ENCODE measurements at places on chromosomes 7 and 10.

DNA sequence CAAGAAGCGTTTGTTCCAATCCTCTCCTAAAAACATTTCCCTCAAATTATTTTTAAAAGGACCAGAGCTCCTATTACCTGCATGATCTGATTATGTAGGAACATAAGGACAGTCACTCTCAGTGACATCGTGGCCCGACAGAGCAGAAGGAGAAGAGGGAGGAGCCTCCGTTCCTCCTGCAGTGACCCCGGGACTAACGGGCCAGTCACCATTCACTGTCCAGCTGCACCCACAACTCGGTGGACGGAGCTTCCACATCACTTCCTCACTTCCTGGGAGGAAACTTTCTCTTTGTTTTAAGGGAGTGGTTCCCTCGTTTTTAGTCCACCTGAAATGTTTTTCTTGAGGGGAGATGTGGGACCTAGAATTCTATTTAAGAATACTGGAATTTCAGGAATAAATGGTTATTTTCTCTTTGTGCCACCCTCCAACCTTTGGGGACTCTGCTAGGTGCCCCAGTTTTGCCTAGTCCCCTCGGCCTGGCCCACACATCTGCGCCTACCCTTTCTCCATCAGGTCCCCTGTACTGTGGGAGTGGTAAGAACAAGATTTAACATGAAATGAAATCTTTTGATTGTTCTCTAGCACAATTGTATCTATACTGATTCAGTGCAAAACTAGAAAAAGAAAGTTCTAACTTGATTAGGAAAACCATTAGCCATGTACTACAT lies 173.5 kb upstream of the RNF32 start:
- DNase-seq, result no peak

DNA sequence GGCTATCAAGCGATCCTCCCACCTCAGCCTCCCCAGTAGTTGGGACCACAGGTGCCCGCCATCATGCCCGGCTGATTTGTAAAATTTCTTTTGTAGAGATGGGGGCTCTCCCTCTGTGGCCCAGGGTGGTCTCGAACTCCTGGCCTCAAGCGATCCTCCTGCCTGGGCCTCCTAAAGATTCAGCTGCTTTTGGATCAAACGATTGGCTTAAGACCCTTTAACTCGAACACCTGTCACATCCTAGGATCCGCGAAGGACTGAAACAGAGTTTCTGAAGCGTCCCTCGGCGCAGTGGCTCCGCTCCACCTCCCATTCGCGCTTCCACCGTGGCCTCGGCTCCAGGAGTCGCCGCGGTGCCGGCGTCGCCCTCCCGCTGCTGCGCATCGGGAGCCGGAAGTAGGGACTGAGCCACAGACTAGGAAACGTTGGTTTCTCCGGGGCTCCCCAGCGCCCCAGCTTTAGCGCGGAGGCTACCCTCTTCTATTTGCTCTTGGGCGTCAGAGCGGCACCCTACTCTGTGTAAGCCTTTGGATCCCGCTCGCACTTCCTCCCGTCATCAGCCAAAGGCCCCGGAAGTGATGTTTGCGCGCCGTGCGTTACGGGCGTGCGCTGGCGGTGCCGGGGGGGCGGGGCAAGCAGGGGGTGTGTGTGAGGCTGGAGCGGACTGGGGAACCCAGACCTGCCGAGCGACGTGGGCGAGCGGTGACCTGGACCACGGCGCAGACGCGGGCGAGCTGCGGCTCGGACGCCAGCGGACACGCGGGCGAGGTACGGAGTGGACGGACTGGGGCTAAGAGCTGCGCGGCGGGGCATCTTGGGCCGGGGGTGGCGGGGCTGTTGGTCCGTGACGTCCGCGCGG lies 53.0 kb downstream of the KCTD7 start:
- peak; percentile 98 for DNase-seq

- no peak for DNase-seq
These were observed 17.7 kb upstream of the PON1 start for GRCh38 chr7:95342029-95342428.

DNA sequence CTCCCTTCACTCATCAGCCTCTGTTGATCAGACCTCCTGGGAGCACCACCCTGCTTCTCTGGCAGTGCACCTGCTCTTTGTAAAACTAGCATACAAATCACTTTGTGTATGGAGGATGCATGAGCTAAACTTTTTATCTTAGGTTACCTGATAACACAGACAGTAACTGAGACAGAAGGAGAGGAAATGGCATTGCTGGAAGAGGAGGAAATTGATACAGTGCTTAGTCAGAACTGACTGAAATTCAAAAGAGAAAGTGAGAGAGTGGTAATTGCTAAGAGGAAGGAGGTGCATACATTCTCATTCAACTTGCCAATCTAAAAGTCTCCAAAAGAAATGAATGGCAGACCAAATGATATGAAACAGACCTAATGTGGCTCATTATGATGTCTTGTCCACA lies 1120.7 kb downstream of the GATA3 start:
- no peak for DNase-seq

- peak; percentile 91 for DNase-seq
These were observed 1.1 kb upstream of the TNS3 start for GRCh38 chr7:47582764-47583738.

DNA sequence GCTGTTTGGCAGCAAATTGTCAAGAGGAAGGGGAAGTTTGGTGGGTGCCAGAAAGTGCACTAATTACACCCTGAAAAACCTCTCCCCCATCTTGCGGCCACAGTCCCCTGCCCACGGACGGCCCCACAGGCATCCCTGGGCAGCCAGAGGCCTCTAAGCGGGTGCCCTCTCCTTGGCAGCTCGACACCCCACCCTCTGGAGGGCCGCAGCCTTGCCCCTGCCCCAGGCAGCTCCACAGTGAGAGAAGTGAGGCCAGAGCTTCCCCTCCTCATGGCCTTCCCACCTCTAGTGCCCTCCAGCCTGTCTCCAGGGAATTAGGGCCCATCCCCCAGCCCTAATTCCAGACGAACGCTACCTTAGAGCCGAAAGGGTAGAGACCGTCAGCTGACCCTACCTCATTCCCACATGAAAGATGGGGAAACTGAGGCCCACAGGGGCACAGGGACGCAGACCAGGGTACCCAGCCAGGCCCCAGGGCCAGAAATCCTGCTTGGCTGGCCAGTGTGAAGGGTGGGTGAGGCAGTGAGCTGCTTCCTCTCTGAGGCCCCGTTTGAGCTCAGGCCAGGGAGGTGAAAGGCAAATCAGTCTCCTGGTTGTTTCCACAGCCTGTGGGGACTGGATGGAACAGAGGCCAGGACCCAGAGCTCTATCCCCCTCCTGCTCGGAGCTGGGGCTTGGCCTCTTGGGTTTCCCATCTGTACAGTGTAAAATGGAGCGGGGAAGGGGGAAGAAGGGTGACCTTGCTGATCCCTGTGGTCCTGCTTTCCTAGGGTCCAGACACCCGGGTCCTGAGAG lies 10.0 kb downstream of the ZCCHC24 start:
- DNase-seq, result peak; percentile 65

- peak; percentile 63 for DNase-seq
These were observed 9.2 kb downstream of the PFKFB3 start for GRCh38 chr10:6211671-6212635.

- peak; percentile 61 for DNase-seq
These were observed at the start of gene SNCG for GRCh38 chr10:86958116-86958900. Gene SNCG (plus strand): TSS chr10:86958599. CDS start chr10:86958698, 99 bp downstream.

DNA sequence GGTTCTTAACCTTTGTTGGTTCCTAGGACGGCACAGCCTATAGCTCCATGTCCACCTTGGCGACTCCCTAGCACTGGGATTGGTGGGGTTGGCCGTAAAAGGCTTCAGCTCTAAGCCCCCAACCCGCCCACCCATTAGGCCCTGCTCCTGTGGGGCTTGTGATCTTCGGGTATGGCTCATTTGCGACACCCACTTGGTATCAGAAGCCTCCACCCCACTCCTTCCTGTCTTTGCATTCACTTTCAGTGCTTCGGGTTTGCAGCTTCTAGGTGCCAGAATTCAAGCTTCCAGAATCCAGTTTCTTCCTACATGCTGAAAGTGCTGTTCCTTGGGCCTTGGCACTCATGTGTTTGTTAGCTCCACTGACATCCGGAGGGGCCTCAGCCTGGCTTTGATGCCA lies 39.5 kb downstream of the HABP2 start:
- no peak for DNase-seq

GRCh38 chr7:118877187-118877586 lies 652.7 kb downstream of the ANKRD7 start:
- DNase-seq, result no peak

GRCh38 chr10:47214520-47214919 lies 85.5 kb upstream of the GDF10 start:
- no peak for DNase-seq

GRCh38 chr7:152870106-152870693 lies 110.6 kb downstream of the ACTR3B start:
- no peak for DNase-seq

DNA sequence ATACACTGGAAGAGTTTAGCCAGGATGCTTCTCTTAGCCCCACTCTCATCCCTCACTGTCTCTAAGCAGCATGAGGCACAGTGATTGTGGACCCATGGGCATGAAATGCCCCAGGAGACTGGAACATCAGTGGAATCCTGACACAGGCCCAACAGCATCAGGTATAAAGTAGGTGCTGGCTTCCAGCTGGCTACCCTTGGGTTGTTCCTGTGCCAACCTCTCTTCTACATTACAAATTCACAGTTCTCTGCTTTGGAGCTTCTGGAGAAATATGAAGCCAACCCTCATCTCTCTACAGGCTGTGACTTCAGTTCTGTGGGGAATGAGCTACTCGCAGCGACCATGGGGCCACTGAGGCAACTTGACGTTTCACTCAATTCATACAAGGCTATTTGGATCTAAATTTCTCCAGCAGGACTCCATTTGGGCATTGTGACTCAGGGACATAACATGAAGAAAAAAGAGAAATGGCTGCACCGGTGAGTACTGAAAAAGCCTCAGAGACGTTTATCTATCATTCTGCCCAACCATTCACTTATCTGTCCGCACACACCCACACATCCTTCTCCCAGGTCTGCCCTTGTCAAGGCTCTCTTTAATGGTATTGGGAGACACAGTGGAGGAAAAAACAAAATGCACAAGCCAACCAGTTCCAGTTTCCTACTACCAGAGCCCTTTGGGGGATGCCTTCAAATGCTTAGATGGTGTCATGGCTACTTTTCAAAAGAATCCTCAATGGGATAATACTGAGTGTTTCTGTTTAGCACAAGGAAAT lies 35.4 kb upstream of the TM9SF3 start:
- DNase-seq, result no peak

DNA sequence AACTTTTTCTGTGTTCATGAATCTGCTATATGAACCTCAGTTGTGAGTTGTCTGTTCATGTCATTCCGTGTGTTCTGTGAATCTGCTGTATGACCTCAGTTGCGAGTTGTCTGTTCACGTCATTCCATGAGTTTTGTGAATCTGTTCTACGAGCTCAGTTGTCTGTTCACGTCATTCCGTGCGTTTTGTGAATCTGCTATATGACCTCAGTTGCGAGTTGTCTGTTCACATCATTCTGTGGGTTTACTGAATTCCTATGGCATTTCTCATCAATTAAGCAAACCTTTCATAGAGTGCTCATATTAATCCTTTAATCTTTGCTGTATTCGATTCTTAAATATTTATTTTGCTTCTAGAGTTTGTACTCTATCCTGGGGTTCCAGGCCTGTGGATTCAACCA lies 150.6 kb downstream of the DIP2C start:
- no peak for DNase-seq

GRCh38 chr7:26349005-26349915 lies 57.6 kb downstream of the SNX10 start:
- no peak for DNase-seq

DNA sequence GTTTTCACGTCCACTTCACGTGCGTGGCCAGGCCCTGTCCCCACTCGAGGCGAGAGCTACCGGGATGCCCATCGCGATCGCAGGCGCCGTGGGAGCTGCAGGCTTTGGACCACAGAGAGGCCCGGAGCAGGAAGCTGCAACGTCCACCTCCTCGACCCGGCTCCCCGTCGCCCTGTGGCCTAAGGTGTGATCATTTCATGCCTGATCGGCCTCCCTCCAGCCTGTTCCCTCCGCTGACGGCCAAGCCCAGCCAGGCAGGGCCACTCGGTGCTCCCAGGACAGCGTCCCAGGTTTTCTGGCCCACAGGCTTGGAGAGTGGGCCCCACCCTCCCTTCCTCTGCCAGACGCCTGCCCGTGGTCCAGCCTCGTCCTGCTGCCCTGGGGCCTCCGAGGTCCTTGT lies 19.6 kb downstream of the KNDC1 start:
- no peak for DNase-seq

GRCh38 chr7:25597946-25598345 lies 369.7 kb upstream of the NPVF start:
- no peak for DNase-seq

DNA sequence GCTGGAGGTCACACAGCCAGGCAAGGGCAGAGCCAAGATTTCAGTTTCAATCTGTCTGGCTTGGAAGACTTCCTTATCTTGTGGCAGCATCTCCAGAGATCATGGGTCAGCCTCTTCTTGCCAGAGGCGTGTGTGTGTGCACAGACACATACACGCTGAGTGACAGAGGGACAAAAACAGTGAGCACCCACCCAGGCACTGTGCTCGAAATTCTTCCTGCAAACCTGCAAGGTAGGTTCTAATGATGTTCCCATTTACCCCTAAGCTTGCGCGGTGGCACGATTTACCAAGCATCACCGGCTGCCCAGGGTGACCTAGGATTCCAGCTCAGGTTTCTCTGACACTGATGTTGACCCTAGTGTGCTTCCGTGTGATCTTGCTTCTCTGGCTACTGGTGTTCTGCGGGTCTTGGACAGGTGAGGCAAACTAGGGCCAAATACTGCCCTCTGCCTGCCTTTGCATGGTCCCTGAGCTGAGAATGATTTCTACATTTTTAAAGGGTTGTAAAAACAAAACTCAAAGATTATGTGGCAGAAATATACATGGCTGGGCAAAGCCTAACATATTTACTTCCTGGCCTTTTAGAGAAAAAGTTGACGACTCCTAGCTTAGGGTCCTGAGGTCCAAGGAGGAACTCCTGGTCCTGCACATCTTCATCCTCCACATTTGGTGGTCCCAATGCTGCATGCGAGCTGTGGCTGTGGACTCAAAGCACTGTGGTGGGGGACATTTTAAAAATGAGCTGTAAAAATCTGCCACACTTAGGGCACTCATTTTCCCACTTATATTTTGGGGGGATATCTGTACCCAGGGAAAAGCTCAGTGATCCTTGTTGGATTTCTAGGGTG lies 268.5 kb downstream of the RPS24 start:
- no peak for DNase-seq

GRCh38 chr7:32905175-32905662 lies 13.7 kb upstream of the KBTBD2 start:
- peak; percentile 93 for DNase-seq

DNA sequence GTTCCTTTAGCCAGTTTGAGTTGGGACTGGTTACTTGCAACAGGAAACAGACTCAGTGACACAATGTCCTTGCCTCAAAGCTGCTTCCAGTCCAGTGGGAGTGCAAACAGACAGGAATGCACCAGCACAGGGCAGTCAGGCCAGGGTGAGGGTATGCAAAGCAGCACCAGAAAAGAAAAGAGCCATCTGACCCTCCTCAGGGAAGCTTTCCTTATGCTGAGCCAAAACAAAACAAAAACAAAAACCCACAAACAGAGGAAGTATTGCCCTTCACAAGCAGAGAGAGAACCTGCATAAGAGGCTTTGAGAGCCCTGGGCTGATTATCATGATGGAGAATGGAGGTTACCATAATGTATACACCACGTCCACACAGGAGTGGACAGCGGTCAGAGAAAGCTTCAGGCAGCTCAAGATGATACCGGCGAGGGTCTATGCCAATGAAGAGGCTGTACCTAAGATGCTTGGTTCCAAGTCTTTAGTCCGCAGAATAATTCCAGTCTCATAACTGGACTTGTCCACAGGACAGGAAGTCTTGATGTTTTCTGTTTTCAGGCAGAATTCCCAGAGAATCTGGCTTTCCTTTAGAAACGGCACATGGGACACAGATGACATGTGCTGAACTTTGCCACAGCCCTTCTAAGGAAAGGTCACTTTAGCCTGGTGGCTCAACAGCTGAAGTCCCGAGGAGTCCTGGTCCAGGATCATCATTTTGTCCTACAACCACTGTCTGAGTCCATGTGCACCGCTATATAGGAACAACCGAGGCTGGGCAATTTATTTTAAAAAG lies 263.3 kb downstream of the TNS3 start:
- DNase-seq, result no peak
